Suprapubic skin (tissue), 4 donors: ENCODE measurements at places on chromosomes 12 and 14.

DNA sequence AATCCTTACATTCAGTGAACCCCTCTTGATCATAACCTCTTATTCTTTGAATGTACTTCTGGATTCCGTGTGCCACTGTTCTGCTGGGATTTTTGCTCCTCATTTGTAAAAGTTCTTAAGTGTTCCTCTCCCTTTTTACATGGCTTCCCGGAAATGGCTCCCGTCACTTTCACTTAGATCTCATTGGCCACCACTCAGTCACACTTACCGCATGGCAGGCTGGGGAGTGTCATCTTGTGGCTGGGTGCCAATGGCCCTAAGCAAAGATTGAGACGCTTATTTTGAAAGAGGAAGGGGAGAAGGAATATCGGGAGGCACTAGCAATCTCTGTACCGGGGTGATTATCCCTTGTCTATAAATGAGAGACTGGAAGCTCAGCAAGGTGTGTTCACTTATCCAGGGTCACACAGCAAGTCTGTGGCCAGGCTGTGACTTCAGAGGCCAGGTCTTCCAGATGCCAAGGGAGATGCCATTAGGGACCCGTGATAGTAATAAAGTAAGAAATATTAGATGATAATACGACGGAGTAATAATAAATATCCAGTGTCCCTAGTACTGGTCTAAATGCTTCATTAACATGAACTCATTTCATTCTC is 68.8 kb downstream of the RNFT2 start:
- no peak for DNase-seq

DNA sequence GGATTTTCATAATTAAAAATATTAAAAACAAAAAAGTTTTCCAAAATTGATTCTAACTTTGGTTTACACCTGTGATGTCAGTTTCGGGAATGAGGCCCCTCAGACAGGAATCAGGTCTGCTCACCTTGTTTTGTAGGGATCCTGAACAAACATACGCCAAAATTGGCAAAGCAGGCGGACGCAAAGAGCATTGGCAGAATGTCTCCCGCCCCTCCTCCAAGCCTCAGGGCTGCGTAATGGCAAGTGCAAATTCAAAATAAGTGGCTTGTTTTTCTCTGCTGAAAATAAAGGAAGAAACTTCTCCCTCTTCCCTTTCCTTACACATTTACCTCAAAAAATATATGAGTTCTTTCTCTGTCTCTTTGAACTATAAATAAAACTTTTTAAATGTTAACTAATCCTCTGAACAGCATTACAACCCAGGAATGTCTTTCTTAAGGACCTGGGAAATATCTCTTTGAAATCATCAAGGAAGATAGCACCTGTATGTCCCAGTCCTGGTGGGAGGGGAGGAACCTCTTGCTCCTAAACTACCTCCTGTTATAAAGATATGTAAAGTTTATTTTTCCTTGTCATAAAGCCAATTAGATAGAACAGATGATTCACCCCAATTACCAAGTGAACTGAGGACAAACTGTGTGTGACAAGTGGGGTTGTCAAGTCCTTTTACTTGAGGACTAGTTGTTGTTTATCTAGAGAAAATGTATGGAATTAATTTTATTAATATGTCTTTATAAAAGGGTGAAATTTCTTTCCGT is 16.5 kb downstream of the OR6J1 start:
- no peak for DNase-seq

- DNase-seq, result no peak
Measured at GRCh38 chr12:96454396-96454795, 35.0 kb upstream of the CFAP54 start.

DNA sequence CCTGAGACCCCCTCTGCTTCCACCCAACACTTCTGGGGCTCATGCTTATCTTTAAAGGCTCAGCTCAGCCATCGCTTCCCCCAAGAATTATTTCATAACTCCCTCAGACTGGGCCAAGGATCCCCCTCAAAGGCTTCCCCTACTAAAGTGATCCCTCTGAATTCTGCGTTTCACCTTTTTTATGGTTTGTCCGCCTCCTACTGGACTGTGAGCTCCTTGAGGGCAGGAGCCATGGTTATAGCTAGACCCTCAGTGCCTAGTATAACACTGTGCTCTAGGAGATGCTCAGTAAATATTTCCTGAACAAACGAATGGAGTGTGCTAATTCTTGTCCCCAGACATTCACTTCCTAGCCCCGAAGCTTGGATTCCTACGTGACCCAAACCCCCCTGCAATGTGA is 20.5 kb upstream of the SRRM4 start:
- no peak for DNase-seq

DNA sequence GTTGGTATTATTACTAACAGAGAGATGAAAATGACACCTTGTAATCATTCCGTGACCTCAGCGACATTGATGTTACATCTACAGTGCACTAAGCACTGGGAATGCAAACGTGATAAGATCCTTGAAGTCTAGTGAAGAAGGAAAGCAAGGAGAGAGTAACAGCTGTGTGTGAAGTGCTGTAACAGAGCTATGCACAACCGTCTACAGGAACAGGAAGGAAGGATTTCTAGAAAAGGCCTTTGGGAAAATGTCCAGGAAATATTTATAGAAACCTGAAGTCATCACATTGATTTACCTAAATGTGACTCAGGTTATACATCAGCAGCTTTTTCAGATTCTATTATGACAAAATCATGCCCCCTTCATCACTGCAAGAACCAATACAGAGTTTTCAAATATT is 304.2 kb upstream of the AMIGO2 start:
- no peak for DNase-seq

DNA sequence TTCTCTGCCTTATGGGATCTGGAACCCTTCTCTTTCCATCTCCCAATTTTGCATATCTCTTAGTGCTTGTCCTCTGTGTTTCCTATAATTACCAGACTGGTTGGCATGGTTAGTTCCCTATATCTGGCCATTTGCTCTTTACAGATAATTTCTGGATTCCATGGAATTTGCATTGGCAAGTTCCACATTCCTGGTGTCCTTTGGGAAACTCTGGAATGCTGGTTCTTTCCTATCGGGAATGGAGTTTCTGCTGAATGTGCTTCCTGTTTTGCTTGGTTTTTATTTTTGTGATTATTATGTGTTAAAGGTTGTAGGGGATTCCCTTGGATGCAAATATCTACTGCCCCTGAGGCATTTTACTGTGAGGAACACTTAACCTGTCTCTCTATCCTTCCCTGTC is 193.0 kb upstream of the BTG1 start:
- no peak for DNase-seq

- DNase-seq, result no peak
Measured at GRCh38 chr12:74033531-74033930, 504.1 kb upstream of the ATXN7L3B start.

- DNase-seq, result no peak
Measured at GRCh38 chr12:52434760-52435530, 774 bp upstream of the KRT75 start.

DNA sequence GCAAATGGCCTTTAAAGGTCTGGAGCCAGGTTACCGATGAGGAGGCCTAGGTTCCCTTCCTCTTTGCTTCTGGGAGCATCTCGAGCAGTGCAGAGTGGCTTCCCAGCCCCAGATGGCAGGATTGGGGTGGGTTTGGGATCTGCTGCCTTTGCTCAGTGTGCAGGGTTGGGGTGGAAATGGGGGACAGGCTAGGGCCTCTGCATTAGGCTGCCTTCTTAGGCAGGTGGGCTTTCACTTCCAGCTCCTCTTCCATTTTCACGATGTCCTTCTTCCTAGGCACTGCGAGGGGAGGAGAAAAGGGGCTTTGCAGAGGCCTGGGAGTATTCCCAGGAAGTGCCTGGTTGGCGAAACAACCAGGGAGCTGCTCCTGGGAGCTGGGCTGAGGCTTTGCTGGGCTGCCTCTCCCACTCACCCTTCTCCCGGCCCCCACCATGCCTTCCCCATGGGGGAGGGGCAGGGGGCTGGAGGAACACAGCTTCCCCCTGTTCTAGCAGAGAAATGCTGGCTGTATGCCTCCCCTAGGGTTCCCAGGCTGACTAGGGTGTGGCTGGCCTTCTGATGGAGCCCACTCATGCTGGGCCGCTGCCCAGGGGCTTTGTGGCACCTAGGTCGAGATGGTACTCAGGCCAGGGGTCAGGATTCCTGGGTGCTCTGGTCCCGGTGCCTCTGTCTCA is 2.4 kb downstream of the NR4A1 start:
- no peak for DNase-seq

GRCh38 chr12:62783881-62784280 is 151.1 kb downstream of the PPM1H start:
- no peak for DNase-seq

DNA sequence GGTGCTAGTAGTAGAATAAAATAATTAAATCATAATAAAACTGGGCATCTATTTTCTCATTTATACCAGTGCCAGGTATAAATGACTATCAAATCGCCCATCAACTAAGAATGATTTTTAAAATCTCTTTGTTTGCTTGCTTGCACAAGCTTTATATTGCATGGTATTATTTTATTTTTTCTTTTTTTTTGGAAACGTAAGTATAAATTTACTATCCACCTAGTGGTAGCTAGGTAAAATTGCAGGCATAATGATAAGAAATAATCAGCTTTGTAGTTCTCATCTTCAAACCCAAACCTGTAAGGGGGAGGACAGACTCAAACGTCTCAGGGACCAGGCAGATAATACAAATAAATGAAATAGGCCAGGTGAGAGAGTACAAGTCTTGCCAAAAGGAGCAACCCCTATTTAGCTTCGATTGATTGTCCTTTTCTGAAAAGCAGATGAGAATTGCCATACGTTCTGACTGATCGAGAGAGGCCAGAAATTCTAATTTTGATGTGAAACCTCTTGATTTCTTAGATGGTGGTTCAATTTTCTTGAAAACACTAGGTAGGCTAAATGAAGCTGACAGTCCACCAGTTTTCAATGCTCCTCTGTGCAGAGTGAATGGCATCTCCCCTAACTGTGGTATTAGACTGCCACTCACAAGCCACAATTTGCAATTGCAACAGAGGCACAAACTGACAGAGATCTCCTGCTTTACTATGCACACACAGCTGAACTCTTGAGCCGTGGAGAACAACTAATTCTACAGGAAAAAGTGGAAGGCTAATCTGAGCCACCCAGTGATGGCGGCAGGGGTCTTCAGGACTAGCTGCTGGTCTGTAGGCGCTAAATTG is 189.3 kb downstream of the DACT1 start:
- no peak for DNase-seq

DNA sequence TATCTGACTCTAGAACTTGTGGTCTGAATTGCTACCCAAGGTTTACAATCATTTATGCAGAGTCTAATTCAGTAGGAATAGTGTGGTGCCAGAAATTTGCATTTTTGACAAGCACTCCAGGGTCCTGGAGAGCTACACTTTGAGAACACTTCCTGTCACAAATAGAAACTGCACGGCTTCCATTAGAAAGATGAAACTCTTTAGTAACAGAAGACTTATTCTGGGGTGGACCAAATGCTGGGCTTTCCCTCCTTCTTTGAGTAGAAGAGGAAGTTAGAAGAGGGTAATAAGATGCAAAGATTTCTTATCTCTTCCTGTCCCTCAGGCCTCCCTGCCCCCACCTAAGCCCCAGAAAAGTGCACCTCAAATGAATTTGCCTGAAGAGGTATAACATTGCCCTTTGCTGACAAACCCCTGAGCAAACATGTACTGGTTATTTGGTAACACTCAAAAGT is 28.4 kb downstream of the DGLUCY start:
- DNase-seq, result no peak

DNA sequence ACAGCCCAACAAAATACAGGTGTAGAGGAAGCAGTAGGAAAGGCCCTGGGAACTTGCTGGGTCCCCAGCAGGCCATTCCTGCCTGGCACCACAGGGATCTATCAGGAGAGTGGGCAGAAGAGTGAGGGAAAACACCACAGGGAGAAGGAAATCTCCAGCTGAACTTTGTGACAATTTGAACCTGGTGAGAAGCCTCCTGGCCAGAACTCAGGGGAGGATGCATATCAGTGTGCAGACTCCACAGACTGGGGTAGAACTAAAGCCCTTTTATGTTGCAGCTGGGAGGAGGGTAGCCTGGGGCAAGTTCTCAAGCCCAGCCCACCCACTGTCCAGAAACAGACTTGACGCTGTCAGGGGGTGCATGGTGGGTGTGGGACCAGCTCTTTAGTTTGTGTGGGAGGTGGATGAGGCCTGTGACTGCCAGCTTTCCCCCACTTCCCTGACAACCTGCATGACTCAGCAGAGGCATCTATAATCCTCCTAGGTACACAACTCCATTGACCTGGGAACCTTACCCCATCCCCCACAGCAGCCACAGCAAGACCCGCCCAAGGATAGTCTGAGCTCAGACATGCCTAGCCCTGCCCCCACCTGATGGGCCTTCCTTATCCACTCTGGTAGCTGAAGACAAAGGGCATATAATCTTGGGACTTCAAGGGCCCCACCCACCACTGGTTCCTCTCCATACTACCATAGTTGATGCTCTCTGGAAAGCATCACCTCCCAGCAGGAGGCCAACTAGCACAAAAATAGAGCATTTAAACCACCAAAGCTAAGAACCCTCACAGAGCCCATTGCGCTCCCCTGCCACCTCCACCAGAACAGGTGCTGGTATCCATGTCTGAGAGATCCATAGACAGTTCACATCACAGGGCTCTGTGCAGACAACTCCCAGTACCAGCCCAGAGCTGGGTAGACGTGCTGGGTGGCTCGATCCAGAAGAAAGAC is 28.9 kb downstream of the PNN start:
- DNase-seq, result no peak

DNA sequence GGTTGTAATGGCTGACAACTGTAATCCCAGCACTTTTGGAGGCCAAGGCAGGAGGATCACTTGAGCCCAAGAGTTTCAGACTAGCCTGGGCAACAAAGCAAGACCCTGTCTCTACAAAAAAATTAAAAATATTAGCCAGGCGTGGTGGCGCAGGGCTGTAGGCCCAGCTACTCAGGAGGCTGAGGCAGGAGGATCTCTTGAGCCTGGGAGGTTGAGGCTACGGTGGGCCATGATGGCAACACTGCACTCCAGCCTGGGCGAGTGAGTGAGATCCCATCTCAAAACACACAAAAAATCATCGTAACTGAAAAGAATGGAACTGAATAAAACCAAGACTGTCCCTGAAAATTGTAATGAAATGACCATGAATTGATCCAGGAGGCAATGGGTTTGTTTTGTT is 6.1 kb downstream of the CAMKK2 start:
- DNase-seq, result no peak

DNA sequence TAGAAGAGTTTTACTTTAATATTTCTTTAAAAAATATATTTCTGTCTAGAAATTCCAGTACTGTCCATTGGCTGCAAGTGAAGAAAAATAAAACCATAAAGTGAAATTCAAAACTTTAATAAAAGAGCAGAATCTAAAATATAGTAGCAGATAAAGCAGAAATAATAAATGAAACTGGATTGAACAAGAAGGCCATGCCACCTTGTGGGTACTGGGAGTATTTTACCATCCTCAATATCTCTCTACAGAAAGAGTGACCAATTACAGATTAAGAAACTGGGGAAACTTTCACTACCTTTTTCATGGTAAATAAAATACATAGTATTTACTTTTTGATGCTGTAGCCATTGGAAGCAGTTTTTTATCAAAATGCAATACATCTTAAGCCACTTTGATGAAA is 220.5 kb downstream of the BCAT1 start:
- no peak for DNase-seq
